ENCODE measurements at places on chromosomes 12 and 14. TPM values are rescaled to one million over a fixed set of nuclear protein-coding genes. Genes with fewer than 3 reads are reported as not detected.

The AQP5 gene
- not detected for total RNA-seq

The OLR1 gene
- not detected for total RNA-seq

The IRAK4 gene
- 19.4 TPM for total RNA-seq

The NTF3 gene
- total RNA-seq = not detected

The ZFYVE26 gene
- 27.0 TPM for total RNA-seq

The COCH gene
- 1.1 TPM for total RNA-seq
